ENCODE measurements at places on chromosomes 16 and 17.
A peak's percentile ranks its signal among the peaks of the same experiment; 100 is the strongest.

DNA sequence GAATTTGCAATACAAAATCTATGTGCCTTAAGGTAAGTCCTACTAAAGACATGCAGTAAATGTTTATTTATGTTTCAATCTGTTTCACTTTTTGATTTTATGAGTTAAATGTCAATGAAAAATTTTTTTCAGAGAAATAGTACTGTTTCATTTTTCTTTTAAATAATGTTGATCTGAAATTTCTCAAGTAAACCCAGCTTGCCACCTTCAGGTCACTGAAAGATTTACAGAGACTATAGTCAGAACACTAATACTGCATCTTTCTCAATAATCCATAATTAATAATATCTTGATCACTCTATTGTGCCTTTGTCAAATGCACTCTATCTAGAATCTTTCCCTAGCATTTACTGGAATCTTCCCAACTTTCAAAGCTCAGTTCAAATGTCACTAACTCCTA is 6.5 kb upstream of the DHX40 start:
- no peak for DNase-seq

DNA sequence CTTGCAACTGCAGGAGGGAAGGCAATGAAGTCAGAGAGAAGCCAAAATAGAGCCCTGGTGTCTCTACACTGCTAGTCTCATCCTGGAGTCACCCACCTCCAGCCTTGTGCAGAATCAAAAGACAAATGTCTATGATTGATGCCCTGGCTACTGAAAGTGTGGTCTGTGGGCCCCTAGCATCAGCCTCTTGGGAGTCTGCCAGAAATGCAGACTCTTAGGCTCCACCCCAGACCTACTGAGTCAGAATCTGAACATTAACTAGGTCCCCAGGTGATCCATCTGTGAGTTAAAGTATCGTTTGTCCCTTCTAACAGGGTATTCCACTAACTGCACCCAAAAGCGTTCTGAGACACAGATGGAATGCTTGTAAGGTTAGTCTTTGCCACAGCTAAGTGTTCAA is 21.2 kb downstream of the EARS2 start:
- DNase-seq, result no peak

DNA sequence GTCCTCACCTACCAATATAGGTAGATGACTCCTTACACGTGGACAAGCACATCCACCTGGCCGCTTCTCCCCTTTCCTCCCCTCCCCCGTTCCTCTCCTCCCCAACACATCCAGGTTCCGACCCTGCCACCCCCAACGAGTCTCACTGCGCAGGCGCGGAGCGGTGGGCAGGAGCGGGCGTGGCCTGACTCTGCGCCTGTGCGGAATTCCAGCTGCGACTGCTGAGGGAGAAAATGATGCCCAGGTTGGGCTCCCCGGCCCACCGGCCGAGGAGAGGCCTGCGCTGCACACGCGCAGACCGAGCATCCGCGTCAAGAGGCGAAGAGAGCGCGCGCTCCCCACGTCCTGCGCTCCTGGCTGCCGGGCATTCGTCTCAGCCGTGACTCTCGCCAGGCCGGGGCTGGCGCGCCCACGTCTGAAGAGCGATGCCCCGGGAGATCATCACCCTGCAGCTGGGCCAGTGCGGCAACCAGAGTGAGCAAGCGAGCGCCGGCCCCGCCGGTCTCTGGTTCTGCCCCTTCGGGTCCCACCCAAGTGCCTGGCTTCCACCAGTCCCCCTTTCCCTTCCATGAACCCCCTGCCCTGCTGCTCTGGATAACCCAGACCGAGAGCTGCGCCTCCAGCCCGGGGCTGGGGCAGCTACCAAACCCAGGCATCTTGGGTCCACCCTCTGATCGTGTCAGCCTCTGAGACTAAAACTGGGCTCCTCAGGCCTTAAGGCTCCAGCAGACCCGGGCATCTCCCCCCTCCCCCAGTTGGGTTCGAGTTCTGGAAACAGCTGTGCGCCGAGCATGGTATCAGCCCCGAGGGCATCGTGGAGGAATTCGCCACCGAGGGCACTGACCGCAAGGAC is at the start of gene TUBG2:
Gene TUBG2, plus strand, starts transcription at position 206 of the 853 bp plus-strand sequence. Its CDS starts 220 bp downstream, at position 426.
- DNase-seq, result peak; percentile 94

- no peak for DNase-seq
Observed at GRCh38 chr17:17830740-17831207, 6.0 kb downstream of the SREBF1 start.

- peak; percentile 33 for DNase-seq
Observed at GRCh38 chr17:40062329-40063186, at the start of gene THRA. Gene THRA, plus strand, starts transcription at chr17:40062965. Its CDS starts 11,524 bp downstream, at chr17:40074489.

DNA sequence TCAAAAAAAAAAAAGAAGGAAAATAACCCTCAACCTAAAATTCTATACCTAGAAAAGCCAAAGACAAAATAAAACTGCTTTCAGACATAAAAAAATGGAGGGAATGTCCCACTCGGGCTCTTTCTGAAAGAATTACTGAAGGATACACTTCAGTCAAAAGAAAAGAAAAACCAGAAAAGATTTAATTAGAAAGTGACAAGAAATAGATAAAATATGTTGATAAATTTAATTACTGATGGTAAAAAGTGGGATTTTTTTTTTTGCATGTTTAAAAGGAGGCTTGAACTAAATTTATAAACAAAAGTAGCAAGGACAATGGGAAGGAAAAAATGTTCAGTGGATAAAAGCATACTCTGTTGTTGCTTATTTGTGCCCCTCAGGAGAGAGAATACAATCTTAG is 89.1 kb downstream of the OR1D5 start:
- no peak for DNase-seq

GRCh38 chr17:8420041-8420934 is 15.4 kb upstream of the NDEL1 start:
- DNase-seq, result no peak

GRCh38 chr16:55711959-55712876 is 56.4 kb downstream of the SLC6A2 start:
- DNase-seq, result no peak

GRCh38 chr16:65294708-65295107 is 172.8 kb upstream of the CDH11 start:
- DNase-seq, result no peak

- DNase-seq, result no peak
Observed at GRCh38 chr17:42617956-42618431, 8.5 kb downstream of the TUBG1 start.

DNA sequence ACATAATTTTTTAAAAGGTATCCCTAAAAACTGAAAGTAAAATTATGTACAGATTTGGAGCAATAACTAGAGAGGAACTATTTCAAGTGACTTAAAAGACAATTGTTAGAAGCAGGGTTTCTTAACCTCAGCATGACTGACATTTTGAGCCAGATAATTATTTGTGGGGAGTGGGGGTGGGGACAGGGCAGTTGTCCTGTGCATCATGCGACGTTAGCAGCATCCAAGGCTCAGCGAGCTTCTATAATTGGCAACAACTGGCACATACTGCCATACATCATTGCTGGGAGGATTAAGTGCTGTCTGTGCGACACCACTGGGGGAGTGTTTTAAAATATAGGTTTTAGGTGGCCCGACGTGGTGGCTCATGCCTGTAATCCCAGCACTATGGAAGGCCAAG is 27.1 kb downstream of the GABARAPL2 start:
- no peak for DNase-seq

DNA sequence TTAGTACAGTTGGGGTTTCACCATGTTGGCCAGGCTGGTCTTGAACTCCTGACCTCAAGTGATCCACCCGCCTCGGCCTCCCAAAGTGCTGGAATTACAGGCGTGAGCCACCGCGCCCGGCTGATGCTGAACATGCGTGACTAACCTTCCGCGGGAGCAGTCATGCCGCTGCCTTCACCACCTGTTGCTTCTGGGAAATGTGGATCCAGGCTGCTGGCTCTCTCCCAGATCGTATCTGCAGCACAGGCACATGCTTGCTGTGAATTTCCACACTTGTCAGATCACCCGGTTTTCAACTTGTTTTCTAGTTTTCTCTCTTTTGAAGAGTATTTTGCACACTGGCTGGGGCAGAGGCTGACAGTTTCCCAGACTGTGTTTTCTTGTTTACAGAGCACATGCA is 97.9 kb downstream of the ADCY9 start:
- no peak for DNase-seq

GRCh38 chr17:20156196-20157000 is 147.2 kb downstream of the SPECC1 start:
- DNase-seq, result peak; percentile 63

- DNase-seq, result no peak
Observed at GRCh38 chr16:66113223-66113622, 253.3 kb upstream of the CDH5 start.

DNA sequence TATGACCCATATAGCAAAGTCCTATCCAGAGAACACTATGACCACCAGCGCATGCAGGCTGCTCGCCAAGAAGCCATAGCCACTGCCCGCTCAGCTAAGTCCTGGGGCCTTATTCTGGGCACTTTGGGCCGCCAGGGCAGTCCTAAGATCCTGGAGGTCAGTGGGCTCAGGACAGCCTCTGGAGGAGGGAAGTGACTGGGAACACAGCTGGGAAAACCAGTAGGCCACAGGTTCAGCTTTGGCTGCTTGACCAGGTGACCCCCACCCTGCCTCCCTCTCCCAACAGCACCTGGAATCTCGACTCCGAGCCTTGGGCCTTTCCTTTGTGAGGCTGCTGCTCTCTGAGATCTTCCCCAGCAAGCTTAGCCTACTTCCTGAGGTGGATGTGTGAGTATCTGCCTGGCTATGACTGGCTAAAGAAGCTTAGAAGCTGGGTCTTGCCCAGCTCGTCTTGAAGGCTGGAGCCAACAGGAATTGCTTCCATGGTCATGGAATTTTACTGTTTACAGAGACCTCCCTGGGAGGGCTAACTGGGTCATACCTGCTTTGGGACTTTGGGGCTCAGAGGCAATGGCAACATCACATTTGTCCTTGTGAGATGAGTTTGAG is 1.5 kb upstream of the OVCA2 start:
- no peak for DNase-seq

DNA sequence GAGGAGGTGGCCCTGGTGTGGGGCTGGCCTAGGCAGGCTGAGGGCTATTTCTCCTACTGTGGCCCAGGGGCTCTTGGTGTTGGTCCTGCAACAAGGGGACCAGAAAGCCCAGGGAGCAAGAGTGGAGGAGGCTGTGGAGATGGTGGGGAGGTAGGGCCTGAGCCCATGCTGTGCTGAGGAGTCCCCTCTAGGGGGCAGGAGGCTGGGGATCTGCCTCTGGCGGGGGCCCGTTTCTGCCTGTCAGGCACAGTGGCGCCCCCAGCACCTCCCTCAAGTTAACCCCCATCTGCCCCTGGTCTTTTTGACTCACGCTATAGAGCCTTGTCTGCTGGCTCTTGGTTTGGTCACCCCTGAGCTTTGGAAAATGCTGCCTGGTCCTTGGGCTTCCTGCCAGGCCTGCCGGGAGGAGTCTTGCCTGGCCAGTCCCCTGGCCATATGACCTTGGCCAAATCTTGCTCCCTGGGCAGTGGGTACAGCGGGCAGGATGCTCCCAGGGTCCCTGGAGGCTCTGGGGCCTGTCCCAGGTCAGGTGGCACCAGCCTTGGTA is 5.9 kb downstream of the BAIAP2 start:
- no peak for DNase-seq

- DNase-seq, result no peak
Observed at GRCh38 chr17:79047291-79047920, 23.4 kb downstream of the C1QTNF1 start.

GRCh38 chr17:45688820-45689219 is 95.3 kb upstream of the CRHR1 start:
- no peak for DNase-seq

DNA sequence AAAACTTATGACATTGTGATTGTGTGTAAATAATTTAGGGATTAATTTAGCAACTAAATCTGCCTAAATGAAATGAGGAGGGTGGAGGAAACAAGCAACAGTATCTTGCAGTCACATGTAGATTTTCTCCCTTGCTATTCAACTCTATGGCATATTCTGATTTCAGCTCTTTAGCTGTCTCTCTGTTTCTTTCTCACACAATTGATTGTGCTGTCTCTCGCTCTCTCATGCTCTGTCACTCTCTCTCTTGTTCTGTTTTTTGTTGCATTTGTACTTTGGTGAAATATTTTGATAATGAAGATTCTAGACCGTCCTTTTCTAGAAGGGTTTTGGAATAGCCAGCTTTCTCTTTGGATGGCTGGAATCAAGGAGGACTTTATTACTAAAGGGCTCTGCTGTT is 70.6 kb downstream of the BCAS3 start:
- DNase-seq, result no peak

DNA sequence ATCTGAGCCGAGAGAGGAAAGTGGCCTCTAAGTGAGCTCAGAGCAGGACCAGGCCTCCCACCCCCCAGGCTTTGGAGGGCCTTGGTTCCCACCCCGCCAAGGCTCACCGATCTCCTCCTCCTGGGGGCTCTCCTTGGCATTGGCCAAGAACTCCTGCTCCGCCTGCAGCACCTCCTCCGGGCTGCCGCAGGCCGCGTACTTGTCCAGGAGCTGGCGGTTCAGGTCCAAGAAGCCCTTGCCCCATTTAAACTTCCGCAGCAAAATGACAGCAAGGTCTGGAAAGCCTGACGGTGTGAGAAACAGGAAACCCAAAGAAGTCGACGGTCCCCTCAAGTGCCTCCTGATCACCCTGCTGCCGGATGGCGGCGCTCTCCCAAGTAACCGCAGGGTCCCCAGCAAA is 1.7 kb downstream of the TSR3 start:
- DNase-seq, result no peak

DNA sequence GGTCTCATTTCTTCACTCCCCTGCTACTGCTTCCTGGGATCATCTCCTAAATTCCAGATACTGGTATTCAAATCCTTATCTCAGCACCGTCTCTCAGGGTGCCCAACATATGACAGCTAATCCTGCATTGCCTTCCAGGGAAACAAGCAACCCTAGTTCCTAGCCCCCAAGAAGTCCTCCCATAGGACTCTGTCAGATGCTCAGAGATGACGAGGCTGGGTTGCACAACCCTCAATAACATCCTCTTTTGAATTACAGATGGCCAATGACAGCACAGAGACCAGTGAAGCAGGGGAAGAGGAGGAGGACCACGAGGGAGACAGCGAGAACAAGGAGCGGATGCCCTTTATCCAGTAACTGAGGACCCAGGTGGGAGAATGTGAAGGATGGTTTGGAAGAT is 45.0 kb upstream of the CLEC3A start:
- DNase-seq, result no peak

DNA sequence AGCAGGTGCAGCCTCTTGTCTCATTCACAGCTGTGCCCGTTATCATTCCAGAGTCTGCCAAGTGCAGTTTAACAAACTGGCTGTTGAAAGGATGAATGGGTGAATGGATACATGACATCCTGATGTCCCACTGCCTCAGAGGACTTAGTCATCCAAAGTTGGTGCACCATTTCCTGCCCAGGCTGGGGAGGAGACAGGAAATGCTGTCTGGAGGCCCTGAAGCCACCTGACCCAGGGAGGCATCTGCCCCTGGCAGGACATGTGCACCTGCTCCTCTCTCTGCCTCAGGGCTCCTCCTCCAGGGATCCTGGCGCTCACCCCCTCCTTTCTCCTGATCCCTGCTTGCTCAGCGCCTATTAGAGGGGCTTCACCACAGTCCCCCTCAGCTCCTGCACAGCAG is 1.8 kb upstream of the CD300C start:
- DNase-seq, result peak; percentile 32
